Suprapubic skin (tissue), 4 donors: ENCODE measurements at places on chromosomes 4 and X.
A peak's percentile ranks its signal among the peaks of the same experiment; 100 is the strongest.

GRCh38 chr4:47914926-47915237 lies 499 bp upstream of the NFXL1 start:
- no peak for DNase-seq

DNA sequence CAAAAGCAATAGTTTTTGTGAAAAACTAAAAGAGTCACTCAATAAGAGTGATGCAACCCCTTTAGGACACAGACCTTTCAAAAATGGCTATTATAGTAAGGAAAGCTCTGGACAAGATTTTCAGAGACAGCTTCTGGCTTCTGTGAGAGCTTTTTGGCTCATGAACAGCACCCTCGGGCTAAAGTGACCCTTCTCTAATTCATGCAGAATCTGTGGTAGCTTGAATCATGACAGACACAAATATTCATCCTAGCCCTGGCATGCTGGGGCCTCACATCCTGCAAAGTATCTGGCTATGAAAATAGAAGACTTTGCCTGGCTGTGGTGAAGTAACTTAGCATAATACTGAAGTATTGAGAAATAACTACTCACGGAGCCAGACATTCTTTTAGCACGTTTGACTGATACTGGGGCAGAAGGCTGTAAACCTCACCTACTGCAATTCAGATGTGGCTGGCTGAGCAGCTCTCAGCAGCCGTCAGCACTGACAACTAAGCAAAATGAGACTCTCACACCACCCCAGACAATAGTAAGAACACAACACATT lies 327.3 kb downstream of the MAPK10 start:
- no peak for DNase-seq

DNA sequence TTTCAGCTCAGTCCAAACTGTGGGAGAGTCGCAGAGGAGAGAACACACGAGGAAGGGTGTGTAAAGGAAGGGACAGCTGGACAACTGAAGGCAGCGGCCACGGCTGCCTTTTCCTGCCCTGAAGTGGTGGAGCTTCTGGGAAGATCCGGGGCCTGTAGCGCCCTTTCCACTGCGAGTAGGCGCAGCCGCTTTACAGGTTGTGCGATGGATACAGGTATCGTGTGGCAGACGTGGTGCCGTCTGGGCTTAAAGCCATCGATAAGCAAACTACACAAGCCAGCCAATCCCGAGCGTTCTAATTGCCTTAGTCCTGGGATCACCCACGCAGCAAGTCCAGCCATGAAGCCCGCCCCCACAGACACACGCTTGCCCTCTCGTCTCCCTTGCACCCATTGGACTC lies 15.4 kb downstream of the NKX6-1 start:
- no peak for DNase-seq

- no peak for DNase-seq
Measured at GRCh38 chrX:40933132-40933705, 152.0 kb upstream of the USP9X start.

DNA sequence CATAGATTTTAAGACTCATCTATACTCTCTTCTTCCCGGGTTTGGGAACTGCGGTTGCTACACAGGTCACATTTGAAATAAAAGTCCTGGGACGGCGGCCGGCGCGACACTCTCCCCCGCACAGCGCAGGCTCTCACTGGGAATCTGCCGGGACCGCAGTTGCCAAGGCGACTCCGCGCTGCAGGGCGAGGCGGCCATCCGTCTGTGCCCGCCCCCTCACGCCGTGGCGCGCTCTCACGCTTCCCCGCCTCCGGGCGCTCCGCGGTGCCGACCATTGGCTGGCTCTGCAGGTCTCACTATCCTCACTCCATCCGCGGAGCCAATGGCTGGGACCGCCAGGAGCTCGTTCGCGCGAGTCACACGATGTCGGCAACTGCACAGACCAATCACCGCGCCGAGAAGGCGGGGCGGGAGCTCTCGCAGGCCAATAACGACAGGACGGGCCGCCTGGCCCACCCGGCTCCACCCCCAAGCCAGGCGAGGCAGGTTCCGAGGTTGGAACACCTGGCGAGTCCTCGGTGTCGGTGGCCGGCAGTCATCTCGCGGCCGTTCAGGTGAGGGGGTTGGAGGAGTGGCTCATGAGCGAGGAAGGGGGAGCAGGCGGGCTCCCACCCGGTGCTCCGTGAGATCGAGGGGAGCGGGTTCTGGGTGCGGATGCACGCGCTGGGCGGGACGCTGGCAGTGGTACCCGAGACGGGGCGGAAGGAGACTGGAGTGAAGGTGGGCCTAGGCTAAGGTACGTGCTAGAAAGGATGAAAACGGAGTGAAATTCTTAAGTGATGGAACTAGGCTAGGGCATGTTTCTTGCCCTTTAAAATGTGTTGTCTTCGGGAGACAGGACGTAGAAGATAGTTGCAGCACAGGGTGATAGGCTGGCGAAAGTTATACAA lies at the start of gene MSMO1:
MSMO1 (plus strand) TSS at position 459 of the 890 bp plus-strand sequence. CDS start 5,702 bp downstream, outside the sequence.
- peak; percentile 99 for DNase-seq

DNA sequence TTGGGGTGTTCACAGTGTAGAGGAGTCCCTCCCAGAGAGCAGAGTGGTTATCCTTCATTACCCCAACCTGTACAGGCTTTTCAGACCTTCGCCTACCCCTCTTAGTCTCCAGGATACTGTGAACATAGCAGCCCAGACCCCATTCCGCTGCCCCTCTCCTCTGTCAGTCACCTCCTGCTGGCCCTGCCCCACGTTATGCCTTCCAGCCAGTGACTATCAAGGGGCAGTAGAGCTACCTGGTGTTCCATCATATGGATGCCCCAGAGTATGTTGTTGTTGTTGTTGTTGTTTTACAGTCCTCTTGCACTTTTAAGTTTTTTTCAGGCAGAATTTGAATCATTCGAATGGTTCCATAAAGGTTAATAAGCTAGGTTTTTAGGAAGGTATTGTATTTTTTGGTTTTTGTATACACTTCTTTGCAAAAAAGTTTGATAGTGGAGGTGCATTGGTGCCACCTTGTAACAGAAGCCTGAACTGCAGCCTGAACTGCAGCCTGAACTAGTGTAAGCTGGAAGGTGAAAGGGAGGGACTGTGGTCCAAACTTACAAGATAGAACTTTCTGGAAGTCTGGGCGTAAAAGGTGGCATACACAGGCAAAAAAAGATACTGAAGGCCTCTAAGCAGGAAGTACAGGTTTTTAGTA lies 101.4 kb upstream of the RAB40AL start:
- no peak for DNase-seq

DNA sequence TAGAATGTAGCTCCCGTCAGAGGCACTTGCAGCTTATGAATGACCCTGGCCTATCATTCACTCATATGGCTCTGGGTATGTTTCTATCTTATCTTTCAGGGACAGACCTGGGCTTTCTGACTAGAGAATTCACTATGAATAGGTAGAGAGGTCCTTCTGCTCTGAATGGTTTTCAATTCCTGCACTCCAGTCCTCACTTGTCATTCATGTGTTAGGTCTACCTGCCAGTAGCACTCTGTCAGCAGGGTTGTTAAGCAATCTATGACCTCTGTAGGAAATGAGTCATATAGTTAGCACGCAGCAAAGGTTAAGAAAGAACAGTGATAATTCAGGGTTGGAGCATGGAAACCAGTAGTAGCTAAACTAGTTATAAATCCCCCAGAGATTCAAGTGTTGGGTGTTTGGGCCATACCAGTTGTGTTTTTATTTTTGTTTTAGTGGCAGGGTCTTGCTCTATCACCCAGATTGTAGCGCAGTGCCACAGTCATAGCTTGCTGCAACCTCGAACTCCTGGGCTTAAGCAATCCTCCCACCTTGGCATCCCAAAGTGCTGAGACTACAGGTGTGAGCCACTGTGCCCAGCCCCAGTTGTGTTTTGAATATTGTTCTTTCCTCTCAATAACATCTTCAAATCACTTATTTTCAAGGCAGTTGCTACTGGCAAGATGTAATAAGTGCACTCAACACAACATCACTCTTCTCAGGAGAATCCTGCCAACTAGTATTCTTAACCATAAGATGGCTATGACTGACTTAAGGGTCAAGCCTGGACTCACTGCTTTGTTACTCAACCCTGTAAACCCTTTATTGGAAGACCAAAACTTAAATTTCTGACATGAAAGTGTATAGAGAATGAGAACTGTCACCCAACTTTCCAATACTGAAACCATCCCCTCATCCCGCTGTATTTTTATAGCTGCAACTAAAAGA lies 25.1 kb downstream of the ARL13A start:
- DNase-seq: no peak

DNA sequence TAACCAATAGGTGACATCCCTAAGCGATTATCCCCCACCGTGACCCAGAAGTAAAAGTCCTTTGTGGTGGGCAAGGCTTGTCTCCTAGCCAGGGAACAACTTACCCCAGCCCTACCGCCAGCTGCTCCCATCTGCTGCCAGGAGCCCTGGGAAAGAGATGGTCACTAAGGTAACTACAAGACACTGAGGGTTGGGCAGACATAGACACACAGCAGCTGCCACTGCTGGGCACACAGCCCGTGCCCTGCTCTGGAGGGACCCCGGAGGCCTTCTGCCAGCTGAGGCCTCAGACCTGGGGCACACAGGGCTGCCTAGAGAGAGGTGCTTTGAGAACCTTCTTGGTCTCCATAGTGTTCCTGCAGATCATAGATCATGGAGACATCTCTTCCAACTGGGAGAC lies 53.0 kb upstream of the PROM1 start:
- DNase-seq: no peak

DNA sequence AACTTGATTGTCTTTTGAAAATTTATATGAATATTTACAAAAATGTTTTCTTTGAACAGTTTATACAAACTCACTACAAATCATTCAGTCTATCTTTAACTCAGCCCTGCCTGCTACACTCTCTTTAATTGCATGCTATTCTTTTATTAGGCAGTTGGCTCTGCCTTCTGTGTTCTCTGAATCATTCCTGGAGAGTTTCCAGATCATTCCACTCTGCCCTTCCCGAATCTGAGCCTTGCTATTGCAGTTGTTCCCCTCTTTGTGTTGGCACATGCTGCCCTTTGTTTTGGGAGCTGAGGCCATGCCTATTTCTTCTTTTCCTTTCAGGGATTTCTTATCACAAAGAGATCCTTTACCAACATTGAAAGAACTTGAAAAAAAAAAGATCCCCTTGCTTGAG lies 8.7 kb upstream of the TECRL start:
- no peak for DNase-seq

- DNase-seq: no peak
Measured at GRCh38 chr4:70734971-70735370, 13.2 kb downstream of the RUFY3 start.

- peak; percentile 86 for DNase-seq
Measured at GRCh38 chr4:54230484-54231418, 1.7 kb downstream of the PDGFRA start.
